ENCODE measurements at places on chromosomes 3 and 15.

- DNase-seq = no peak
Observed at GRCh38 chr3:113002679-113003078, 11.9 kb downstream of the GTPBP8 start.

GRCh38 chr3:88150806-88151205 is 1.0 kb downstream of the C3orf38 start:
- DNase-seq = no peak

DNA sequence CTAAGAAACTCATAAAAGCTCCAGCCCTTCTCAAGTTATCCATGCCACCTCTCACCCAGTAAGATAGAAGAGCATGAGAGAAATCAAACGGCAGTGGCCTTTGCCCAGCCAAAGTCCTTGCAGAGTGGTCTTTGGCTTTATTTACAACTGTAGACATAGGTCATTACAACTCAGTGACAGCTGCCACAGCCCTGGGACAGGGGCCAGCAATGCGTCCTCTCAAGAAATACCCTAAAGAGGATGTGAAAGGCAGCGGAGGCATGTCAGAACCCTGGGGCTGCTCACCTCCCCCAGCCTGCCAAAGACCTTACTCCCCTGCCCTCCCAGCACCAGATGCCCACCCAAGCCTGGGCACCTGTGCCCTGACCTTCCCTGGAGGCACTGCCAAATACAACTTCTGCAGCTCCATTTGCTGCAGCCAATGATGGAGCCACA is 6.3 kb downstream of the ACAA1 start:
- DNase-seq = no peak

- DNase-seq = no peak
Observed at GRCh38 chr15:63915209-63915872, 81.6 kb upstream of the HERC1 start.

- DNase-seq = no peak
Observed at GRCh38 chr3:11287404-11287803, 15.2 kb downstream of the ATG7 start.

DNA sequence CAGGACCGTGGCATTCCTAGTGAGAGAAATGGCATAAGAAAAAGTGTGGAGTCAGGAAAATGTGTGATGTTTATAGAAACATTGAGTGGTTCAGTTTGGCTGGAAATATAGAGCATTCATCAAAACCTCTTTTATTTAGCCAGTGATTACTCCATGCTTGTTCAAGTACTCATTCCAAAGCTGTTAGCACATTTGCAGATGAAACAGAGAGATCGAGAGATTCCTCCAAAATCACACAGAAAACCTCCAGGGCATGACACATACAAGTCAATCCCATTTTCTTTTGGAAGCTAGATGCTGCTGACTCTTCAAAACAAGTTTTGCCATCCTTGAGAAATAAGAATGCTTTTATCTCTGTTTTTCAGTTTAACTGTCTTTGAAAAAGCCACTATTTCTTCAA is 11.5 kb upstream of the MB21D2 start:
- DNase-seq = no peak

- no peak for DNase-seq
Observed at GRCh38 chr3:135023996-135024658, 229.1 kb downstream of the EPHB1 start.

- no peak for DNase-seq
Observed at GRCh38 chr15:52284164-52284563, 11.4 kb downstream of the MYO5C start.

DNA sequence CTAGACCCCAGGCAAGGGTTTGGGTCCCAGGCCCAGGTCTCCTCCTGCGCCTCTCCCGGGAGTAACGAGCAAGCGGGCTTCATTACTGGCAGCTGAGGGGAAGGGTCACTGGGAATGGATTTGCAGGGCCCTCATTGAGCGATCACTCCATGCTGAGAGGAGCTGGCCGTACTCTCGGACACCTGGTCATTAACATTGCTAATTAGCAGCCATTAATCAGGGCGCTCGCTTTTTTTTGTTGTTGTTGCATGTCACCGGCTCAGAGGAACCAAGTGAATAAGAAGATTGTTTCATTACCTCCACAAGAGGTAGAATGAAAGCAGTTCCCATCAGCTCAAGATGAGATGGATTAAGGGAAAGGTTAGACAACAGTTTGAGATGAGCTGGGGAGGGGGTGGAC is 293.0 kb upstream of the ATP11B start:
- no peak for DNase-seq

DNA sequence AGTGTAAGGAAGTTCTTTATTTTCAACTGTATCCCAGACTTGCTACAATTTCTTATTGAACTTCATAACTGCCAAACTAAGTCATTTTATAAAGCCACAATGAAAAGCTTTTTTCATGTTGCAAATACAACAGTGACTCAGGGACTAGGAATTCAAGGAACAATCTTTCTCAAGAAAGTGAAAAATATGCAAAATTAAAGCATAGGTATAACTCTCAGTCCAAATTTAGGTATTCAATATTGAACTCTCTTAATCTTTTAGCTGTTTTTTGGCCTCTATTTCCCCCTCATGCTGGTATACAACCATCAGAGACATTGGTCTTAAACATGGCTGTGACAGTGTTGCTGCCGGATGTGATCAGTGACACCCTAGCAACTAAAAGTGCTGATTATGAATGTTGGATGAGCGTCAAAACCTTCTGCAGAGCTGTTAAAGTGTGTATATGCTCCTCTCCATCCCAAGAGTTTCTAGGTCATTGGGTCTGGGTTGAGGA is 476.9 kb downstream of the ZNF385D start:
- no peak for DNase-seq

- DNase-seq = no peak
Observed at GRCh38 chr3:57221883-57222282, 5.6 kb upstream of the APPL1 start.

- DNase-seq = no peak
Observed at GRCh38 chr3:71227270-71227661, 356.3 kb downstream of the FOXP1 start.

- no peak for DNase-seq
Observed at GRCh38 chr15:64740311-64741170, 34.8 kb downstream of the RBPMS2 start.

GRCh38 chr15:76274821-76275220 is 36.4 kb downstream of the ETFA start:
- no peak for DNase-seq

- DNase-seq = no peak
Observed at GRCh38 chr3:36777424-36778218, 13.3 kb upstream of the DCLK3 start.
